Stimulated activated CD8-positive, alpha-beta memory T cell treated with anti-CD3 and anti-CD28 coated beads, Interleukin-4, amount 100 ng/mL, for 1 hour (primary cell): ENCODE measurements at places on chromosomes 7 and 10.

DNA sequence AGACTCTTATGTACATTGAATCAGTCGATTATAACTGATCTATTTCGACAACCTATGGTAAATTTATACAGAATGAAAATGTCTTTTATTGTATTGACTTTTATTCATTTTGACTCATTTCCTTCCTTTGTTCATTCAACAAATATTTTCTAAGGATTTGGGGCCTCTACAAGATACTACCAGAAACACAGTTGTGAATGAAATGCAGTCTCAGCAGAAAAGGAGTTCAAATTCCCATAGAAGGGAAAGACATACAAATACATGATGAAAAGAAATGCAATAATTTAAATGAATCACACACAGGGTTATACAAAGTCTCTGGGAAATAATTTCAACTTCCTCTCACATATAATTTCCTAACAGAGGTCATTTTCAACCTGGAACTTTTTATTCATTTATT lies 134.0 kb upstream of the SEMA3A start:
- no peak for DNase-seq

- no peak for DNase-seq
Measured at GRCh38 chr10:124688386-124688785, 55.8 kb downstream of the FAM53B start.

- DNase-seq: no peak
Measured at GRCh38 chr10:102246261-102246660, 929 bp downstream of the GBF1 start.

DNA sequence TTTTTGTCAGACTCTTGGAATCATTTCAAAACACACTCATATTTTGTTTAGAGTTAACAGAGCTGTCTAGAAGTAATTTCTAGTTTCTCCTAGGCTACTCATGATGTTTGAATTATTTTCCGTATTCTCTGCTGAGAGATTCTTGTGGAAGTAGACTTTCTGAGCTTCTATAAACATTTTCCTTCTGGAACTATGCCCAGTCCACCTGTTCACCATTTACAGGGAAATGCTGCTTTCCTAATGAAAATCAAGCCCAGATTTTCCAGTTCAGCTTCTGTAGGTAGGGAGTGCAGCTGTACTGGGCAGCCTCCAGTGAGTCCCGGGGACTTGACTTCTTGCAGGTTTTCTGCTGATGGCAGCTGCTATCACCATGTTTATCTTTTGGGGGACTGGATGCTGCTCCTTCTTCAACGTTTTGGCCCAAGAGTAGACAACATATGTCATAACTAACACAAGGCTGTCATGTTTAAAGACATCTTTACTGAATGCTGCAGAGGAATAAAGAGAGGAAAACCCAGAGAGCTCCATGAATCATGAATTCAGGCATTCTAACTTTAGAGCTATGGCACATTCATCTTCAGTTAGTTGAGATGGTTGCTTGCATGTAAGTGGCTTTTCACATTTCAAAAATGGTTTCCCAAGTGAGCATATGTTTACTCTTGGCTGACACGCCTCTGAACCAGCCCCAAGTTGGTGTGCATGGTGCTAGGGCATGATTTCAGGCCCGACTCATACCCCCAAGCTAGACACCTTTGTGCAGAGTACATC lies 85.6 kb downstream of the SDK1 start:
- DNase-seq: no peak

GRCh38 chr10:126906704-126907422 lies 1.6 kb downstream of the DOCK1 start:
- DNase-seq: no peak

- DNase-seq: no peak
Measured at GRCh38 chr7:68119411-68119810, 1122.8 kb downstream of the TYW1 start.

DNA sequence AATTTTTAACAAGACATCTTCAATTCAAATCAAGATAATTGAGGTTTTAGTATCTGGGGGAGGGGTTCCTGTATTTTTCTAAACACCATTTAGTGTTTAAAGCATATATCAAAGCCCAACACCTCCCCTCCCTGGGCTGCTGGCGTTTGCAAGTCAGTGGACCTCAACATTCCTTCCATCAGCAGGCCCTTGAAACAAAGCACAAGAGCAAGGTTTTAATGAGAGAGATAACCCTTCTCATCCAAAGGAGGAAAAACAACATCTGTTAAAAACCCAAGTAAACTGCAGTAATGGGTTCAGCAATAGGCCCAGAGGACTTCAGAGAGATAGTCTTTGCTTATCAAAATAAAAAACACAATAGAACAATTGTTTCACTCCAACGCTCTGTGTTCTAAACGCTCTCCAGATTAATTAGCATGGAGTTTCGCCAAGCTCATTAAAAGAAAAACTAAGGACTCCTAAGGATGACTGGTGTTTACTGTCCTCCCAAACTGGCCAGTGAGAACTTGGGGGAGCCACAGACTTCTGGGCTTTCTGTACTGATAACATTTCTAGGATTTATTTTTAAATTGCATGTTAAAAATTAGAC lies 2.5 kb downstream of the JCAD start:
- no peak for DNase-seq

GRCh38 chr10:79230328-79230830 lies 116.9 kb upstream of the PPIF start:
- no peak for DNase-seq

DNA sequence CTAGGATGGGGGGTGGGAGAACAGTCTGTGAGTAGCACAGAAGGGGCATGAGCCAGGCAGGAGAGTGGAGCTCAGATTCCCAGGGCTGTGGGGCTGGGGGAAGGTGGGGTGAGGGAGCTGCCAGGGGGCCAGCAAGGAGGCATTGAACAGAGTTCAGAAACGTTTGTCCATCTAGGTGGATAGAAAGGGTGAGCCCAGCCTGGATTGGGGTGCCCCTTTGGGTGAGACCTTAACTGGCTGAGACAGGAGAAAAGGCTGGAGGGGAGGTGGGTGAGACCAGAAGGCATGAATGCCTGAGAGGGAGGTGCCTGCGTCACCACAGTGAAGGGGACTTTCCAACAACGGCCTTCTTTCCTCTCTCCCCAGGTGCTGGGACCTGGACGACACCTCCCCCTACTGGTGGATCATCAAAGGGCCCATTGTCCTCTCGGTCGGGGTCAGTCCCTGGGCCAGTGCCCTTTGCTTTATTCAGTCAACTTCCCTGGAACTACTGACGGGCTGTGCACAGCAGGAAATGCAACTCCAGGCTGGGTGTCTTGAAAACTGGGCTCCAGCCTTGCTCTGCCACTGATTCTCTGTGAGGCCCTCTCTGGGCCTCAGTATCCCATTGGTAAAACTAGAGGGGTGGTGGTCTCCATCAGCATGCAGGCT lies 11.0 kb downstream of the GHRHR start:
- DNase-seq: no peak

- no peak for DNase-seq
Measured at GRCh38 chr10:64385355-64385754, 864.2 kb downstream of the REEP3 start.

- DNase-seq: no peak
Measured at GRCh38 chr7:105187302-105188169, 173.5 kb downstream of the KMT2E start.

DNA sequence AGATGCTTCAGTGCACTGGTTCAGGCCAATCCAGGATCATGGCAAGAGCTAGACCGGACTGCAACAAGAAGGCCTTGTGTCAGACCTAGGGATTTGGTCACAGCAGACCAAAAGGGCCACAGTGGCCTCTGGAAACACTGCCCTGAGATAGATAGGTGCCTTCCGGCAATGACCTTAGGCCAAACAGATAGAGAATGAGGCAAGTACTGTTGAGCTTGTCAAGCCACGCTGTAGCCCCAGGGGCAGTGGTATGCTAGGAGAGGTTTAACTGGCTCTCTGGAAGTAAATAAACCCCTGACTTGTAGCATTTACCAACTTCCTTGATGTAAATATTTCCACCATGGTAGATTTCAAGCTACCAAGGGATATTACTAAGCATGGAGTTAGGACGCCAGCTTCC lies 197.5 kb downstream of the GRID1 start:
- no peak for DNase-seq

DNA sequence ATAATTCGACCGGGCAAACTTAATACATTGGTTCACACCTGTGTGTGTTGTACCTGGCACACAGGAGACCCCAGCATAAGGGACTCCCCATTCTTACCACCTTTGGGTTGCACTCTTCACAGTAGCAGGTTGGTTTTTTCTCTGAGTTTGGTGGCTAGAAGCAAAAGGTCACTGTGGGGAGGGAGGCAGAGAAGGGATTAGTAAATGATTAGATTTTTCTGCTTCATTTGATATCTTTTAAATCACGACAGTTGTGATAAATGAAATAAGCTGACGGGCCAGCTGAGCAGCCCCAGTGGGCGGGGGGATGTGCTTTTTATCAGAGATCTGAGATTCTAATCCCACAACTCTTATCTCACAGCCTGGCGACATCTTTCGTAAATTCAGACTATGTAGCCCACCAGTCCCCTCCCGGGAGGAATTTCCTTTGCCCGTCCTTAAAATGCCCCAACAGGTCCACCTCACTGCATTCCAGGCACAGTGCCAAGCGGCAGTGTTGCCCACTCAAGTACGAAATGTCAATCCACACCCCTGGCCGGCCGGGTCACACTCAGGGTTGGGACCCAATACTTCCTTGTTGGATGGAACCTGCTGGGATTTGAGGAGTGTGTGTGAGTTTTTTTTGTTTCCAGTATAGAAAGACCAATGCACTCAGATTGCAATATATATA lies 10.5 kb upstream of the KCP start:
- DNase-seq: no peak

GRCh38 chr10:2106641-2107040 lies 369.3 kb upstream of the ADARB2 start:
- no peak for DNase-seq

DNA sequence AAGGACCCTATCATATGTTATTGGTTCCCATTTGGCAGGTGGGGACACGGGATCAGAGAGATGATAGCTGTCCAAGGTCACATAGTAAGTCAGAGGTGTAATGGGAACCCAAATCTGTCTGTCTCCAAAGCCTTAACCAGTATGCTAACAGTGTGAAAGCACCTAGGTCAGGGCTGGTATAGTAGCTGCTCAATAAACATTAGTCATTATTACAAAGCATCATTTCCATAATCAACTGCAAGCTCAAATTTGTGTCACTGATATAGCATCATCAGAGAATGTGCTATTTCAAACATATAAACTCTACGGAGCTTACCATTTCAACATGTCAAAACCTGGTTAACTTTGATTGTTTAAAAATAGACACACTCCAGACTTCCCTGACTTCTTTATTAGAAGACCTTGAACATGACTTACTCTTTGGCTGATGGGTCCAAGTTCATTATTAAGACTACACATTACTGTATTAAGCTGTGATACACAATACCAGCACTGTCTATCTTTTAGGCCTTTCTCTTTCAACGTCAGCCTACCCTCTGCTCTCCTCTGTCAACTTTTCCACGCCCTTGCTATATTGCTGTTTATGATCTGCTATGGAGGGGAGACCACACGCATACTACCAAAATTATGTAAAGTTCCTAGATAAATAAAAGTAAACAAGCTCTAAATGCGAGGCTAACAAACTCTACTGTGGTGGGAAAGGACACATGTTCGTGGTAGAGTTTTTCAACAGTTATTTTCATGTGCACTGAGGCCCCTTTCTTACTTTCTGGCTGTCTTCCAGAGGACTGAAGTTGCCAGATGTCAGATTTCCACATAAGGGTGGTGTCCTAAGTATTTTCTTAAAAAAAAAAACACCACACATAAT lies 33.6 kb downstream of the DNMBP start:
- no peak for DNase-seq

DNA sequence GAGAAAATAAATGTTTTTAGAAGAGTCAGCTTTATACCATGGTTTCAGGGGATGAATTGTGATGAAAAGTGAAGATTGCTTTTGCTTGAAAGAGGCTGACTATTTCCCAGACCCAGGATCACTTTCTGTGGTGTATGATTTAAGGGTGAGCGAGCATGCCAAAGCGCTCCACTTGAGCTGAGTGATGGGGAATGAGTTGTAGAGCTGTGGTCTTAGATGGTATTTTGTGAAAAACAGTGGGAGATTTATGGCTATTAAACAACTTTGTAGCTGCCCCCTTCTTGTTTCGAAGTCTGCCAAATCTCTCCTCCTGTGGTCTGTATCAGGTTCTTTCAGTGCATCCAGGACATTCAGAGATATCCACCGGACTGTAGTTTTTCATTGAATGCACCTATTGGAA lies 888.2 kb downstream of the LRMDA start:
- DNase-seq: no peak

- DNase-seq: no peak
Measured at GRCh38 chr7:924541-925231, 29.8 kb downstream of the ADAP1 start.
